Right renal cortex interstitium (tissue), 3 donors: ENCODE measurements at places on chromosomes 2 and 18. TPM values are rescaled to one million over a fixed set of nuclear protein-coding genes. Genes with fewer than 3 reads are reported as not detected.

The SF3B1 gene
- polyA plus RNA-seq: 625 TPM

The RESP18 gene
- not detected for polyA plus RNA-seq

The FAM237A gene
- not detected for polyA plus RNA-seq

The REG3G gene
- polyA plus RNA-seq: not detected

The C2orf66 gene
- 0.31 TPM for polyA plus RNA-seq

The LIPG gene
- 41.9 TPM for polyA plus RNA-seq

The TBR1 gene
- 0.04 TPM for polyA plus RNA-seq

The CIB4 gene
- 0.50 TPM for polyA plus RNA-seq

The CTLA4 gene
- not detected for polyA plus RNA-seq
